Breast epithelium (tissue), 4 donors: ENCODE measurements at places on chromosomes 3 and 15. TPM values are rescaled to one million over a fixed set of nuclear protein-coding genes. Genes with fewer than 3 reads are reported as not detected.
A peak's percentile ranks its signal among the peaks of the same experiment; 100 is the strongest.

Gene DUOXA2
- total RNA-seq = not detected

Gene NOX5
- total RNA-seq = 1.9 TPM

- no peak overlapping the region for H3K4me3 ChIP-seq
- H3K36me3 ChIP-seq = peaks cover 6% of the 10 kb centered on the region
- peaks cover 5% of the 10 kb centered on the region for H3K4me1 ChIP-seq
- H3K27ac ChIP-seq = no peak overlapping the region
- DNase-seq = no peak
- H3K27me3 ChIP-seq = no peaks in the 10 kb centered on the region
These were observed 878 bp upstream of the TLR9 start for GRCh38 chr3:52226229-52226817.

GRCh38 chr3:32571192-32571485 is 481 bp upstream of the DYNC1LI1 start:
- no peaks in the 10 kb centered on the region for H3K36me3 ChIP-seq
- no peaks in the 10 kb centered on the region for H3K4me1 ChIP-seq
- peak overlapping the region; percentile 89 for H3K27ac ChIP-seq
- H3K27me3 ChIP-seq = no peaks in the 10 kb centered on the region

- no peaks in the 10 kb centered on the region for H3K36me3 ChIP-seq
- H3K27me3 ChIP-seq = no peaks in the 10 kb centered on the region
- DNase-seq = no peak
These were observed 186.6 kb upstream of the FEZF2 start for GRCh38 chr3:62559831-62560445.

- no peak overlapping the region for H3K4me3 ChIP-seq
- H3K4me1 ChIP-seq = no peaks in the 10 kb centered on the region
- H3K27ac ChIP-seq = no peak overlapping the region
These were observed 81.3 kb downstream of the PCSK6 start for GRCh38 chr15:101407966-101408775.

- no peak for DNase-seq
- H3K27ac ChIP-seq = no peak overlapping the region
These were observed 183.0 kb downstream of the ABHD5 start for GRCh38 chr3:43873723-43874122.

Gene RASA2
- 22.0 TPM for total RNA-seq

- H3K4me1 ChIP-seq = peaks cover 18% of the 10 kb centered on the region
- DNase-seq = no peak
- H3K27ac ChIP-seq = no peak overlapping the region
These were observed 48.1 kb downstream of the IQSEC1 start for GRCh38 chr3:13025090-13025489.

Gene SAMD7
- total RNA-seq = not detected

- no peaks in the 10 kb centered on the region for H3K4me1 ChIP-seq
- no peaks in the 10 kb centered on the region for H3K36me3 ChIP-seq
- no peak overlapping the region for H3K4me3 ChIP-seq
These were observed 71.8 kb downstream of the DTWD1 start for GRCh38 chr15:49692514-49693090.

Gene TRMT10C
- total RNA-seq = 25.6 TPM

GRCh38 chr3:127763337-127763736 is 59.0 kb downstream of the MGLL start:
- H3K27me3 ChIP-seq = no peaks in the 10 kb centered on the region
- no peak for DNase-seq
- no peaks in the 10 kb centered on the region for H3K36me3 ChIP-seq

GRCh38 chr3:44065311-44066094 is 176.2 kb upstream of the TOPAZ1 start:
- no peaks in the 10 kb centered on the region for H3K36me3 ChIP-seq
- no peaks in the 10 kb centered on the region for H3K27me3 ChIP-seq
- no peak overlapping the region for H3K4me3 ChIP-seq
- H3K27ac ChIP-seq = no peak overlapping the region
- peak; percentile 40 for DNase-seq

Gene NCKIPSD
- total RNA-seq = 36.4 TPM

DNA sequence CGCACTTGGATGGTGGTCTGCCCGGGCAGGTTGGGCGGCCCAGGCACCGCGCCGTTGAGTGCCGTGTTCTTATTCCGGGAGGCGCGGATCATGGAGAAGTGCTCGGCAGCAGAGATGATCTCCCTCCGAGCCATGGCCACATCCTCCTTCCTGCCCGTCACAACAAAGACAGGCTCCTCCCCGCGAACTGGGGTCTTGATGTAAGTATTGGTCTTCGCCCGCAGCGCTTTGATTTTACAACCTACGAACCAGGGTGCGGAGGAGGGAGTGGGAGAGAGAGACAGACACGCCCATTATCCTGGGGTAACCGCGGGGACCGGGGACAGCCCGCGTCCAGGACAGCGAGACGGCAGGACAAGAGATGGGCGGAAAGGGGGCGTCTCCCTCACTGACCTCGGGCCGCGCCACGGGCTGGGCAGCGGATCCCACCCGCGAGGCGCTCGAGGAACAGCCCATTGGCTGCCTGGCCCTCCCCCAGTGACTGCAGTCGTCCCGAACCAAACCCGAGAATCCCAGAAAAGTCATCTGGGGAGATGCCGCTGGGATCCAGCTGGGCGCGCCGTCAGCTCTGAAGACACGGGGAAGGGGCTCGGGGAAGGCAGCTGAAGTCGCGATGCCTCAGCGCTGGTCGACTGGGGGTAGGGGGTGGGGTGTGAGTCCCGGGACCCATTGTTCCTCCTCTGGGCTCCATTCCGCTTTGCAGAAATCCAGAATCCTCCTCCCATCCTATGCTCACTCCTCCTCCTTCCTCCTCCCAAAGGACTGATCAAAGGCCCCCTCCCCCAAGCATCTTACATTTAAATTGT is 1.2 kb downstream of the MEX3B start:
- peak overlapping the region; percentile 85 for H3K27ac ChIP-seq
- H3K4me1 ChIP-seq = no peaks in the 10 kb centered on the region
- H3K36me3 ChIP-seq = no peaks in the 10 kb centered on the region
- H3K27me3 ChIP-seq = no peaks in the 10 kb centered on the region
- peak overlapping the region; percentile 88 for H3K4me3 ChIP-seq
- no peak for DNase-seq

Gene FAM3D
- 4.3 TPM for total RNA-seq

DNA sequence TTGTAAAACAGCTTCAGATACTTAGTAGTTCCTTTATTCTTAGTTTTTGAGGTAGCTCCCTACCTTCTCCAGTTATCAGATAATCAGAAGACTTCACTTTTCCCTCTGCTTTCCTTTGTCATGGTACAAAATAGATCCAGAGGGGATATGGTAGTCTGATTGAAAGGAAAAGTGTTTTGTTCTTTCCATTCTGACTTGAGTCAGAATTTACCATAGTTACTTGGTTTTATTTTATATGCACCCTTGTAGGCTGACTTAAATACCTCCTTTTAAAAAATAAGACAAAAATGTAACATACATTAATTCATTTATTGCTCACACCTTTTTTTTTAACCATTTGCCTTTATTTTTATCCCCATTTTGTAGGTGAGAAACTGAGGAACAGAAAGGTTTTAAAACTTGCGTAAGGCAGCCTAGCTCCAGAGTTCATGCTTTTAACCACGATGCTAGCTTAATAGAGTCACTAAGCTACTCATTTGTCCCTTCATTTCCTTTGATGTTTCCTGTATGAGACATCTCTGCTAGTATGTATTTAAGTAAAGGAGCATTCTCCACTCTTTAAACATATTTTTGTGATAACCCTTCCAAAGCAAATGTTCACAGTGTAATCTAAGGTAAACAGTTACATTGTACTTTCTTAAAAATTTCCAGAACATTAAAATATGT is 187.5 kb downstream of the KLHL25 start:
- H3K27me3 ChIP-seq = no peaks in the 10 kb centered on the region
- no peak for DNase-seq
- peak overlapping the region; percentile 76 for H3K27ac ChIP-seq
- H3K4me3 ChIP-seq = no peak overlapping the region
- H3K4me1 ChIP-seq = no peaks in the 10 kb centered on the region

- H3K36me3 ChIP-seq = no peaks in the 10 kb centered on the region
- no peak overlapping the region for H3K4me3 ChIP-seq
- H3K27ac ChIP-seq = no peak overlapping the region
- H3K4me1 ChIP-seq = no peaks in the 10 kb centered on the region
- H3K27me3 ChIP-seq = no peaks in the 10 kb centered on the region
- DNase-seq = no peak
These were observed 34.1 kb downstream of the PTPN9 start for GRCh38 chr15:75545064-75545463.

GRCh38 chr3:12750223-12750622 is 8.8 kb downstream of the TMEM40 start:
- H3K27me3 ChIP-seq = no peaks in the 10 kb centered on the region
- H3K4me1 ChIP-seq = no peaks in the 10 kb centered on the region
- H3K27ac ChIP-seq = peak overlapping the region; percentile 2
- peak; percentile 61 for DNase-seq

DNA sequence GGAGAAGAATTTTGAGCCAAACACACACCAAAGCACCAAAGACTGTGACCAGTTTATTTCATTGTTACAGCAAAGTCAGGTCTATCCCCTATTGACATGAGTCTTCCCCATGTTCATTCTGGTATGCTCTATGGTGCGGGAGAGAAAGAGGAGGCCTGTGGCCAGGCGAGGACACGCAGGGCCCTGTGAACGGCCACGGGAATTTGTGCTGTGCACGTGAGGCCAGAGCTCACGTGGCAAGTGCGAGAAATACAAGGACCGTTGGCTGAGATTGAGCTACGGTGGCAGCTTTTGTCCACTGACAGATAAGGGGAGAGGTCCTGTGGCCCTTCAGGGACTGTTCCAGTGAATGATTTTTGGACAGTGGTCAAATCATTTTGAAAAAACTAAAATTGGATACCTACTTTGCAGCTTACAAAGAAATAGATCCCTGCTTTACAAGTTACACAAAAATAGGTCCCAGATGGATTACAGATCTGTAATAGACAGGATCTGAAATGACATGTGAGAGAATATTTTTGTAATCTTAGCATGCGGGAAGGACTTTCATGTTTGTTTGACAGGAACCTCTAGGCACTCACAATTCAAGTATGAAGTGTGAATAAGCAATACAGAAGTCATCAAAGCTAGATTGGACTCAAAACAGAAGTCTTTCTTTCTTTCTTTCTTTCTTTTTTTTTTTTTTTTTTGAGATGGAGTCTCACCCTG is 9.2 kb downstream of the ZSCAN2 start:
- H3K36me3 ChIP-seq = no peaks in the 10 kb centered on the region
- no peak overlapping the region for H3K4me3 ChIP-seq
- no peak overlapping the region for H3K27ac ChIP-seq
- H3K27me3 ChIP-seq = no peaks in the 10 kb centered on the region

Gene UROC1
- total RNA-seq = not detected

DNA sequence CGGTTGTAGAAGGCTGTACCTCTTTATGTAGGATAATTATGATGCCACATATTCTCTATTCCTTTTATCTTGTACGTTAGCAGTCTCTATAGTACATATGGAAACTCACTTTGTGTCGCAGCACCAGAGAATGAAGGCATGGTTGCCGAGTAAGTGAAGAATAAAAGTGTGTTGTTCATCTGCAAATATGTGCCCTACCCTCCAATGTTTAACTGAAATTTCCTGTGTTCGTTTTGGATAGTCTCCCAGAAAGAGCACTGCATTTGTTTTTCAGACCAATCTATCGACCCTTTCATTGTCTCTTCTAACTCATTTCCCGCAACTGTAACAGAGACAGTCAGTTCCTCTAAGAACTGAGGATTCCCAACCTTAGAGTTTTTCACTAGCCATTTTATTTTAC is 592.8 kb downstream of the TUSC7 start:
- no peak overlapping the region for H3K4me3 ChIP-seq
- no peaks in the 10 kb centered on the region for H3K4me1 ChIP-seq
- H3K27me3 ChIP-seq = no peaks in the 10 kb centered on the region
- no peaks in the 10 kb centered on the region for H3K36me3 ChIP-seq
- no peak for DNase-seq

GRCh38 chr3:127405791-127406190 is 117.9 kb upstream of the PRR20G start:
- H3K4me3 ChIP-seq = no peak overlapping the region
- no peak overlapping the region for H3K27ac ChIP-seq

- no peaks in the 10 kb centered on the region for H3K27me3 ChIP-seq
- H3K4me1 ChIP-seq = no peaks in the 10 kb centered on the region
- no peaks in the 10 kb centered on the region for H3K36me3 ChIP-seq
- H3K4me3 ChIP-seq = no peak overlapping the region
- H3K27ac ChIP-seq = no peak overlapping the region
- no peak for DNase-seq
These were observed 32.6 kb upstream of the RAB11A start for GRCh38 chr15:65836665-65837064.

Gene LIPC
- 0.80 TPM for total RNA-seq

DNA sequence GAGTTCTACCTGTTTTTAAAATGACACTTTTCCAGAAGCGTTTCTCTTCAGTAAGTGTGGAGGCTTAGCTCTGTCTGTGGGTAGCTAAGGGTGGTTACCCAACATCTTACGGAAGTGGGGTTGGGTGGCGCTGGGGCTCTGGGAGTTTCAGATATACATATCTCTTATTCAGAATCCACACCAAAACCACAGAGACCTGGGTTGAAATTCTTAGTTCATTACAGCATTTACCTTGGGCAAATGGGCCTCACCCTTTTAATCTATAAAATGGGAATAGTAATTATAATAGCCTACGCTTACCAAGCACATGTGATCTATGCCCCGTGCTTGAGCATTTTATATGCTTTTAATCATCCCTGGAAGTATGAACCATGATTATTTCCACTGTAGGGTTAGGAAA is 9.4 kb downstream of the PTPRG start:
- no peaks in the 10 kb centered on the region for H3K27me3 ChIP-seq
- H3K36me3 ChIP-seq = no peaks in the 10 kb centered on the region
- no peak overlapping the region for H3K4me3 ChIP-seq
- no peak overlapping the region for H3K27ac ChIP-seq

Gene ATP8B4
- total RNA-seq = 9.5 TPM

DNA sequence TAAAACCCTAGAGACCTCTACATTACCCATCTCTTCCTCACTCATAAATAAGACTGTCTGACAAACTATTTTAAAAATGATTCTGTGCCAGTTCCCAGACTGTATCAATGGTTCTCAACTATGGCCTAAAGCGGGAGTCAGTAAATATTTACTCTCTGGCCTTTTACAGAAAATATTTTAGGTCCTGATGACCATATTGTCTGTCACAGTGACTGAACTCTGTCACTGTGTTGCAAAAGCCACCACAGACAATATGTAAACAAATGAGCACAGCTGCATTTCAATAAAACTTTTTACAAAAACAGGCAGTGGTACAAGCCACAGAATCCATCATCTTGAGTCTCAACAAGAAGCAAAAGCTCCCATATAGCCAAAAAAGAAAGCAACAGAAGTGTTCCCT is 45.4 kb downstream of the PLOD2 start:
- H3K27ac ChIP-seq = no peak overlapping the region
- no peak for DNase-seq
- H3K27me3 ChIP-seq = no peaks in the 10 kb centered on the region
- H3K36me3 ChIP-seq = no peaks in the 10 kb centered on the region

Gene GOLGA8T
- not detected for total RNA-seq

DNA sequence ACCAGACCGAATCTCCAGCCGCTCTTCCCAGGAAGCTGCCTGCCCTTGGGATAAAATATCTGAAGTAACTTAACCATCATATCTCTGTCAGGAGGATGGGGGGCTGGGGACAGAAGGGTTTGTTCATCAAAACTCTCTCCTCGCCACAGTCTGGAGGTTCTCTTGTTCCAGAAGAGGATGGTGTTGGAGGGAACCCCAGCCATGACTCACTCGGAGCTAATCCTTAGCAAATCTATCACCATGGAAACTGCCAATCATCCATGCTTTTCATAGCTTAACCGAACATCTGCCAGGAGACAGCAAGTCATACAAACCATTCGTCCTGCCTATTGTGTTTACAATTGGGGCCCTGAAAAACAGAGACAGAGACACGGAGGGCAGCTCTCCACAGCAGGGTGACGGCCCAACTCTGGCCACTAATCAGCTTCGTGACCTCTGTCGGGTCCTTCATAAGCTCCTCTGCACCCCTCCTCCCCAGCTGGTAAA is 73.8 kb upstream of the HEG1 start:
- H3K27me3 ChIP-seq = no peaks in the 10 kb centered on the region
- H3K36me3 ChIP-seq = no peaks in the 10 kb centered on the region
- no peak overlapping the region for H3K4me3 ChIP-seq
- no peaks in the 10 kb centered on the region for H3K4me1 ChIP-seq

Gene PSTPIP1
- total RNA-seq = 2.6 TPM
